NCI-H1436 treated with DMSO at 0.1 percent for 48 hours (cell line): ENCODE measurements at places on chromosomes 3 and 15.

DNA sequence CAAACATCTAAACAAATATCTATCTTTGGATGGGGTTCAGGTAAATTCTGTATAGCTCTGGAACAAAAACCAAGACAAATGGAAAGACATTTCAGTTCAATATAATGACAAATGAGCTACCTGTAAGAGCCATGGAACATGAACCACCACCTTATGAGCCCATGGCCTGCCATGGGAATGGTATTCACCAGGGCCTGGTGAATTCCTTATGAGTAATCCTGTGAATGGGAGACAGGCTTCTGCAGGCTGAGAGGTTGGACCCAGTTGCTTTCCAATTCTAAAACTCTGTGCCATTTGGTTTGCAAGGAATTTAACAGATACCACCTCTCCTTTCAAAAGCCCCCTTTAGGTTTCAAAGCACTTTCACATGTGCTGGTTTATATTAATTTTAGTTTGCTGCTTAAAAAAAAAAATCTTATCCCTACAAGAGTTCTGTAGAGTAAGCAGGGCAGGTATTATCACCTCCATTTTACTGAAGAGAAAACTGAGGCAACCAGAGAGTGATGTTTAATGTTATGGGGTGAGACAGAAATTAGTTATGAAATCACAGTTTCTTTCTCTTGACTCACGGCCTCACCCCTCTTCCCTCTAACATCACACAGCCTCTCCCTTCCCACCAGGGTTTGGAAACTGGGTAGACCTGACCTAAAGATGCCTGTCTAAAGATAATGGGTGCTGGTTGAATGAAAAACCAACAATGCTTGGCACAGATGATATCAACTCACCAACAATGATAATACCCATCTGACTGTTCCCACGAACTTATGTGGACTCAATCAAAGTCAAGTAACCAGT is 397.6 kb upstream of the WNT5A start:
- DNase-seq: no peak

DNA sequence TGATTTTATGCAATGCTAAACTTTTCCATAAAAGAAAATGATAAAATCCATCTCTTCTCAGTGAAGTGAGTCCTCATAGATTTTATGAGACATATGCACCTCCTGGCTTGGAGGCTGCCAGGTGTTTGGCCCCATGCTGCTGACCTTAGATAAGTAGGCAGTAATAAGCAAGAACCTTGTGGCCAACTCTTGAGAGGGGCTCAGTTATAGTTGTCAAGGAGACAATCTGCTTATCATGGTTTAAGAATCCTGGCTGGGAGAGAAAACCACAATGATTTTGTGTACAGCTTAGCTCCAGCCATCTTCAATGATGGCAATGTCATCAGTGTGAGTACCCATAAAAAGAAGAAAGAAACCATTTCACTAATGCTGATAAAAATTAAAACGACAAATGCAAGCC is 252.1 kb downstream of the CPNE4 start:
- no peak for DNase-seq

DNA sequence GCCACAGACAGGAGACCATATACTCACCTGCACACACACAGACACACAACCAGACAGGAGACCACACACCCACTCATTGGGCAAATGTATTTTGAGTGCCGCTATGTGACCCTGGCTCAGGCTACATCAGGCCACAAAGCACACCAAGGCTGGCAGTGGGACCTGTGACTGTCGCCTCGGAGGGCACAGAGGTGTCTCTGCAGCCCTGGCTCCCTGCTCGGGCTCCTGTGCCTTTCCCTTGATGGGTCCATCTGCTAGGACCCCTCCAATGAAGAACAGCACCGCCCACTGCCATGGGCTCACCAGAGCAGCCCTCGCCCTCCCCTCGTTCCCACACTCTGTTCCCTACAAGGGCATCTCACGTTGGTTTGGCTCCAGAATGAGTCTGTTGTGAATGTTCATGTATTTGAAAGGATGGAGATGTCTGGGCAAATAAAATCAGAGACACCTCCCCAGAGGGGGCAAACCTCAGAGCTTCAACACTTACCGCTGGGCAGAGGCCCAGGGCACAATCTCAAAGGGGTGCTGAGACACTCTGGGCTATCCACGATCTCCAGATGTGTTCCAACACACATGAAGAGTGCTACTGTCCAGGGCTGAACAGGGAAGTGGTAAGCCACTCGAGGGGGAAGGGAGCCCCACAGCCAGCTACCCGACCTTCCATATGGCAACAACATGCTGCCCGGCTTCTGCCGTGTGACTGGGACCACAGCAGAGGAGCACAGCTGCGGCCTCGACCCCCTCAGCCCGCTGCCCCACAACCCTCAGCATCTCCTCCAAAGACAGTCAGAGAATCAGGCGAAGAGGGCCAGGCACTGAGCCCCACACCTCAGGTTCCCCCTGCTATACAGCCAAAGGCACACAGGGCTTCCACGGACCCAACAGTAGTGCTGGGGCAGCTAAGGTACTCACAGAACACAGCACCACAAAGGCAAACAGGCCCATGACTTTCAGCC is 74.9 kb downstream of the OCA2 start:
- DNase-seq: no peak

- no peak for DNase-seq
These were observed 74.5 kb downstream of the TLE3 start for GRCh38 chr15:70023064-70023768.

DNA sequence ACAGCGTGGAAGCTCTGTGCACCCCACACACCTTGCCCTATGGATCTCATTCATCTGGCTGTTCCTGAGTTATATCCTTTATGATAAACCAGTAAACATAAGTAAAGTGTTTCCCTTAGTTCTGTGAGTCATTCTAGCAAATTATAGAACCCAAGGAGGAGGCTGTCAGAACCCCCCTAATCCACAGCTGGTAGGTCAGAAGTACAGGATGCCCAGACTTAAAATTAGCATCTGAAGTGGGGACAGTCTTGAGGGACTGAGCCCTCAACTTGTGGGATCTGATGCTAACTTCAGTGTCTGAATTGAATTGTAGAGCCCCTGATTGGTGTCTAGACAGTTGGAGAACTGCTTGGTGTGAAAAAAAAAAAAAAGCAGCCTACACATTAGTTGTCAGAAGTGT is 75.1 kb downstream of the B3GNT5 start:
- no peak for DNase-seq

GRCh38 chr3:38224357-38224756 is 41.3 kb upstream of the SLC22A13 start:
- no peak for DNase-seq

GRCh38 chr3:77348244-77348855 is 308.5 kb downstream of the ROBO2 start:
- no peak for DNase-seq

GRCh38 chr3:77271711-77272110 is 231.8 kb downstream of the ROBO2 start:
- no peak for DNase-seq

DNA sequence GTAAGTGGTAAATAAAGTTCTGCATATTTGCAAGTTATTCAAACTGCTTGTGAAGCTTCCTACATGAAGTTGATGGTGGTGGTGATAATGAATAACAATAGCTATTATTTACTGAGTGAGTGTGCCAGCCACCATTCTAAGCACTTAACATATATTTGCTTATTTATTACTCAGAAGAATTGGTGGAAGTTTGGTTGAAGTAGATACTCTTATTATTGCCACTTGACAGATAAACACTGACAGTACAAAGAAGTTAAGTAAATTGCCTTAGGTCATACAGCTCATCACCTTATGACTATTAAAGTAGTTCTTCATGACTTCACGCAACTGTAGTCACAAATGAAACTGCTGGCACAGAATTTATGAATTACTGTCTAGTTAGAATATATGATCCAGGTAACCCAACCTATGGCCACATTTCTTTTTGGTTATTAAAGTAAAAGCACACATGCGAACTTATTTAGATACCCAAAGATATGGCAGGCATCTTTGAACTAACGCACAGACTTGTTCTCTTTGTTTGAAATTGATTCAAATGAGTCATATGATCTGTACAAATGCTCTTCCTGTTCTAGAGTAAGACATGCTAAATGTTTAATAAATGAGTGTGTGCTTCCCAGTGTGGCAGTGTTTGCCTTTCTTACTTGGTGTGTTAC is 99.8 kb upstream of the NR2F2 start:
- no peak for DNase-seq
